ENCODE measurements at places on chromosomes 12 and 14. TPM values are rescaled to one million over a fixed set of nuclear protein-coding genes. Genes with fewer than 3 reads are reported as not detected.

TAS2R30 gene
- total RNA-seq: 6.6 TPM

B3GNT4 gene
- under 0.01 TPM for total RNA-seq

EXOC5 gene
- total RNA-seq: 61.6 TPM

CPNE8 gene
- total RNA-seq: 18.7 TPM

RD3L gene
- not detected for total RNA-seq
